Smooth muscle cell of trachea (primary cell): ENCODE measurements at places on chromosomes 4 and X. TPM values are rescaled to one million over a fixed set of nuclear protein-coding genes. Genes with fewer than 3 reads are reported as not detected.

Gene USP38
- total RNA-seq = 19.1 and 28.6 TPM in 2 replicates

Gene ASMT
- not detected in 2 replicates for total RNA-seq

Gene ESX1
- not detected in 2 replicates for total RNA-seq

Gene ADH6
- 0.33 TPM in 1 of 2 replicates, not detected in the other for total RNA-seq

Gene S100G
- total RNA-seq = not detected in 2 replicates

Gene HSFX4
- total RNA-seq = not detected in 2 replicates

Gene AKAP14
- not detected in 2 replicates for total RNA-seq

Gene CENPI
- 5.3 and 28.7 TPM in 2 replicates for total RNA-seq

Gene IL13RA2
- 44.8 and 103 TPM in 2 replicates for total RNA-seq

Gene GPAT3
- total RNA-seq = 13.6 and 20.8 TPM in 2 replicates
